ENCODE measurements at places on chromosomes 7 and 10. TPM values are rescaled to one million over a fixed set of nuclear protein-coding genes. Genes with fewer than 3 reads are reported as not detected.

GRID2IP gene
- 1.3 TPM for total RNA-seq

SPRN gene
- 13.1 TPM for total RNA-seq

ZNF680 gene
- total RNA-seq = 82.3 TPM

INSYN2A gene
- total RNA-seq = 9.4 TPM

LRRC4 gene
- 28.8 TPM for total RNA-seq

LLCFC1 gene
- total RNA-seq = not detected

MCM7 gene
- total RNA-seq = 76.1 TPM

STOX1 gene
- total RNA-seq = 9.7 TPM

TMEM176B gene
- total RNA-seq = not detected

SPAG6 gene
- 0.94 TPM for total RNA-seq

HOXA10 gene
- total RNA-seq = not detected

UCMA gene
- total RNA-seq = not detected

GRM3 gene
- total RNA-seq = 133 TPM

CNPY1 gene
- not detected for total RNA-seq

ACBD7 gene
- 8.1 TPM for total RNA-seq

ITGA8 gene
- total RNA-seq = 2.8 TPM
